ENCODE measurements at places on chromosomes 3 and 15. TPM values are rescaled to one million over a fixed set of nuclear protein-coding genes. Genes with fewer than 3 reads are reported as not detected.

The ATP13A4 gene
- polyA plus RNA-seq: 0.10 TPM

The EFHB gene
- polyA plus RNA-seq: 0.29 TPM

The LMCD1 gene
- 157 TPM for polyA plus RNA-seq

The SEMA3F gene
- 11.4 TPM for polyA plus RNA-seq

The CD96 gene
- 0.18 TPM for polyA plus RNA-seq

All from BJ (cell line).